ENCODE measurements at places on chromosomes 1 and 21.

- DNase-seq, result no peak
Observed at GRCh38 chr1:3922201-3922725, 22.2 kb upstream of the C1orf174 start.

GRCh38 chr1:152967201-152967600 lies 3.2 kb upstream of the SPRR4 start:
- no peak for DNase-seq

DNA sequence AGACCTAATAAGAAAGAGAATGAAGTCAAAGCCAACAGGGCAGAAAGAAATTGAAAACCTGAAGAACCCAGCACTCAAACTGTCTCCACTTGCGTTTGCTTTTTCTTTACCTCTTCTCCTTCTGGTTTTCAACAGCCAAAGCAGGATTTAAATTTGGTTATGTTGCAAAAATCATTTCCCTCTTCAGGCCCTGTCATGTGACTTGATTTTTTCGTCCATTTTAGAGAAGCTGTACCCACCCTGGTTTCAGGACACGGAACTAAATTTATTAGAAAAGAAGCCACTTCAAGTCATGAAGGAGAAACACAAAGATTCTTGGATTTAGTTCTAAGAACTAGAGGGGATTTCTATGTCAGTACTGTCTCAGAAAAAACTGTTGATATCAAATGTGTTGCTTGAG lies 1.0 kb upstream of the SYNJ1 start:
- no peak for DNase-seq

- no peak for DNase-seq
Observed at GRCh38 chr1:11925938-11926292, 312 bp downstream of the KIAA2013 start.

GRCh38 chr21:41848533-41848932 lies 30.6 kb downstream of the PRDM15 start:
- no peak for DNase-seq

DNA sequence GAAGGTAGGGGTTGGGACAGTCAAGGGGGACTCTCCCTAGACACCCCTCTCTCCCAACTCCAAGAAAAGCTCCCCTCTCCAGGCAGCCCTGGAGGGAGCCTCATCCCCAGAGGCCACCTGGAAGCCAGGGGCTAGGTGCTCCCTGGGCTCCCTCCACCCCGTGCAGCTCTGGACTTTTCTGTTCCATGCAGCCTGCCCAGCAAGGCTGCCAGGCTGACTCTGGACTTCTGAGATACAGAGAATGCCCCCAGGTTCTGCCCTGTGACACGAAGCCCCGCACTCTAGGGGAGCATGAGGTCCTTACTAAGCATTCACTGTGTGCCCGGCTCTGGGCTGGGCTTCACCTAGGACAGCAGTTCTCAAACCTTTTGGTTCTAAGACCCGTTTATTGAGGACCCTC lies 10.2 kb downstream of the SYT2 start:
- DNase-seq, result no peak

DNA sequence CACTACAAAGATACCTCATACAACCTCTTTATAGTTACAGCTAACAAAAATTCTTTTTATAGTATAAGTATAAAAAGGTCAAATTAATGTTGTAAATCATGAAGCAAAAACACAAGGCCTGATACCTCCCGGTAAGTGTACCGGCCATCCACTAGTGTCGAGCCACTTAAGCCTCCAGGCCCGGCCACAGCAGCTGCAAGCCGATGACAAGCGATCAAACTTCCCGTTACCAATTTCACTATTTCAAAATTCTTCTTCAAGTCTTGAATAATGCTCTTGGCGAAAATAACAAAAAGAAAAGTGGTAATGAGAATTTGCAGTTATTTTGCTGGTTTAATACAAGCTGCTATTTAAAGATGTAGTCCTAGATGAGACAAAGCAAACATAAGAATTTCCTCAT lies 67.6 kb downstream of the USP24 start:
- DNase-seq, result no peak

- no peak for DNase-seq
Observed at GRCh38 chr21:17660452-17660851, 47.8 kb upstream of the BTG3 start.

GRCh38 chr1:17122521-17123164 lies 3.4 kb upstream of the PADI2 start:
- peak; percentile 67 for DNase-seq

DNA sequence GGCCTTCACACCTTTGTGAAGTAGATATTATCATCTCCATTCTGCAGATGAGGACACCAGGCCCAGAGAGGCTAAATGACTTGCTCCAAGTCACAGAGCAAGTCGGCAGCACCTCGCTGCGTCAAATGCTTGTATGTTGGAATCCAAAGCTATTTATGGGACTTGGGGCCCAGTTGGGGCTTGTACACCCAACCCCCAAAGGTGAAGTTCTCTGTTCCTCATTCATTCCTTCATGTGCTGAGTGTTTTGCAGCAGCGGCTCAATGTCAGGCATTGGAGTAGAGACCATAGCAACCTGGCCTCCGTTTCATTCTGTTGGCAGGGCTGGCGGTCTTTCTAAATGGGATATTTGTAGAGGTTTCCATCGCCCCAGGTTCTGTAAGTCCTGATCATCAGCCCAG lies 113.4 kb upstream of the SLC25A33 start:
- DNase-seq, result no peak

DNA sequence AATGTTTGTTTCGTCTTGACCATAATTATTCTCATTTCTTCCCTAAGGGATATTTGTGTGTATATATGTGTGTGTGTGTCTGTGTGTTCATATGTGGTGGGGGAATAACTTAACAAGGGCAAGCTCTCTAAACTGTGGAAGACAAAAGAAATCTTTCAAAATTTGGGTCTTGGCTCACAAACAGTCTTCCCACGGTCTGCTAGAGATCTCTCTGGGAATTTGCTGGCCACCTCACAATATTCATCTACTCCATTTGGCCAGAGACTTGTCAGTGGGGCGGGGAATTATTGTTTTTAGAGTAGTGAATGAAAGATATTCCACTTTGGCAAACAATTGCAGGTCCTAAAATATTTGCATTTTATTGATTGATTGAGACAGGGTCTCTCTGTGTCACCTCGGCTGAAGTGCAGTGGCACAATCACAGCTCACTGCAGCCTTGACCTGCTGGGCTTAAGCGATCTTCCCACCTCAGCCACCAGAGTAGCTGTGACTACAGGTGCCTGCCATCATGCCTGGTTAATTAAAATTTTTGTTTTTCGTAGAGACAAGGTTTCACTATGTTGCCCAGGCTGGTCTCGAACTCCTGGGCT lies 8.0 kb upstream of the EIF2B3 start:
- no peak for DNase-seq

DNA sequence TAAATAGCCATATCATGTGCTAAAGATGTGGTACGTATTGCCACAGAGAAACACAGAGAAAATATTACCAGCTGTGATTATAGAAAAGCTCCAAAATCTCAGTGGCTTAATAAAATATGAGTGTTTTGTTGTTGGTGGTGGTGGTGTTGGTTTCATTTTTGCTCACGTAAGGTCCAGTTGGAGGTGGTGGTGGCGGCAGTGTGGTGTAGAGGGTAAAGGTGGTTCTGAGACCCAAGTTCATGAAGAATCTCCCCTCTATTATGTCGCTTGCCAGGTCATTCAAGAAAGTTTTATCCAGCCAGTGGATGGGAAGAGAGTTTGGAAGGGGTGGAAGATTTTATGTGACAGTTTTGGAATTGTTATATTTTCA lies 217.6 kb upstream of the SAMSN1 start:
- DNase-seq, result no peak

GRCh38 chr1:65494671-65495070 lies 74.2 kb downstream of the LEPR start:
- no peak for DNase-seq

GRCh38 chr1:34470401-34470800 lies 284.4 kb upstream of the GJB5 start:
- no peak for DNase-seq

DNA sequence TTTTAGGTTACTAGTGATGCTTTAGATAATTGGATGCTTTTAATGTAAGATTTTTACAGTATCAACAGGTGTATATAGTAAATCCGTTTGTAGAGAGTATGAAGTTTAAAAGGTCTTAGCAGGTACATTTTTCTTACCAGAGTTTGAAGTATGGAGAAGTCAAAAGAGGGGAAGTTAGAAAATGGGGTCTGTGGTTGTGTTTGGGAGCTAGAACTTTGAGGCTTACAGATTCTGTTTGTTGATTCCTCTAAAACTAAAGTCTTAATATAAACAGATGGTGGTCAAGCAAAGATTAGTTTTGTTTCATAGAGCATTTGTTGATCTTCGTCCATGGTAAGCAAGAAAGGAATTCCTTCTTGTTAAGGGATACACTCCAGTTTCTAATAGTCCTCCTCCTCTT lies 35.8 kb downstream of the CDC42 start:
- no peak for DNase-seq

- peak; percentile 99 for DNase-seq
Observed at GRCh38 chr1:156504821-156505678, 4.5 kb upstream of the MEF2D start.

DNA sequence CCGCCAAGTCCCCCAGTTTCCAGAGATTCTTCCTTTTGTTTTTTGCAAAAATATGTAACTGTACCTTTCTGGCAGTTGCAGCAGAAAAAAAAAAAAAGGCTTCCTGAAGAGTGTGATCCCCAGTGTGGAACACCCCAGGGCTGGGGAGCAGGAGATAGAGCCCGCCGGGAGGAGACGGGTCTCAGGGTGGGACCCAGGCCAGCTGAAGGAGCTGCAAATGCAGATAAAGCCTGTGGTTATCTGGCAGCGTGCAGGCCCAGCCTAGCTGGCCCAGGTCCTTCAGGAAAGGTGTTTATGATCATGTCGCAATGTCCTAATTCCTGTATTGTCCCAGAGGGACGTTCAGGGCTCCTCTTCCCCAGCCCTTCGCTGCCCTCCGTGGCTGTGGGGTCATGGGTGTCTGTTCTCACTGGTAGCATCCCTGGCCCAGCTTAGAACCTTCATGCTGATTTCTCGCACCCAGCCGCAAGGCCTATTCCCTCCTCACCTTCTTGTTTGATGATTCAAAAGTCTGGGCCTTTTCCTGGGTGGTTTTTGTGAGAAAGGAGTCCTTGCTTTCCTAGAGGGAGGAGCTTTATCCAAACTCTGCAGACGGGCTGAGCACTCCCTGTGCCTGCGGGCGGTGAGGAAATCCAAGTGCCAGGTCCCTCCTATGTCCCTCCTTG lies 26.2 kb downstream of the RNF187 start:
- no peak for DNase-seq

GRCh38 chr1:209659909-209660308 lies 7.7 kb upstream of the LAMB3 start:
- peak; percentile 44 for DNase-seq

DNA sequence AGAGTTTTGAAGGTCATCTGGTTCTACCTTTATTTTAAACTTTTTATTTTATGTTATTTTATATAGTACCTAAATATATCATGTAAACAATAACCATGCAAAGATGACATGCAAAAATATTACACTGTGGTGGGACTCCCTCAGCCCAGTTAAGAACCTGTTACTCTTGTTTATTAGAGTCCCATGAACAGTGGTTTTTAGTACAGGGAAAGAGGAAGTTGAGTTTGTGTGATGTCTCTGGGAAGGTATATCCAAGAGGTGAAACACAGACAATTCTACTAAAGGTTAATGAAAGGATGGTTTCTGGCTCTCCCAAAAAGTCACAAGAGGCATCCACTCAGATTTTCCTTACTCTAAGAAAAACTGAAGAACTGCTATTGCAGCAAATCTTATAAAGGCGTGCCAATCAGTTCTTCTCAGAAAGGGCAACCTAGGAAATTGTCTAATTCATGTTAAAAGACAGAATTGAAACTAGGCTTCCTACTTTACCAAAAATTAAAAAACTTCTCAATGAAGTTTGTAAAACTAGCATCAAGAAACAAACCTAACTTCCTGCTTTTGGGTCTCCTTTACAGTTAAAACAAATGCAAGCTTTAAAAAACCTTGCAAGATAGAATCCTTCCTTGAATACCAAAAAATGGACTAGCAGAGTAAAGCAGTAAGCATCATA lies 19.9 kb downstream of the GFI1 start:
- no peak for DNase-seq

- DNase-seq, result no peak
Observed at GRCh38 chr1:63991685-63992084, 211.7 kb upstream of the UBE2U start.

DNA sequence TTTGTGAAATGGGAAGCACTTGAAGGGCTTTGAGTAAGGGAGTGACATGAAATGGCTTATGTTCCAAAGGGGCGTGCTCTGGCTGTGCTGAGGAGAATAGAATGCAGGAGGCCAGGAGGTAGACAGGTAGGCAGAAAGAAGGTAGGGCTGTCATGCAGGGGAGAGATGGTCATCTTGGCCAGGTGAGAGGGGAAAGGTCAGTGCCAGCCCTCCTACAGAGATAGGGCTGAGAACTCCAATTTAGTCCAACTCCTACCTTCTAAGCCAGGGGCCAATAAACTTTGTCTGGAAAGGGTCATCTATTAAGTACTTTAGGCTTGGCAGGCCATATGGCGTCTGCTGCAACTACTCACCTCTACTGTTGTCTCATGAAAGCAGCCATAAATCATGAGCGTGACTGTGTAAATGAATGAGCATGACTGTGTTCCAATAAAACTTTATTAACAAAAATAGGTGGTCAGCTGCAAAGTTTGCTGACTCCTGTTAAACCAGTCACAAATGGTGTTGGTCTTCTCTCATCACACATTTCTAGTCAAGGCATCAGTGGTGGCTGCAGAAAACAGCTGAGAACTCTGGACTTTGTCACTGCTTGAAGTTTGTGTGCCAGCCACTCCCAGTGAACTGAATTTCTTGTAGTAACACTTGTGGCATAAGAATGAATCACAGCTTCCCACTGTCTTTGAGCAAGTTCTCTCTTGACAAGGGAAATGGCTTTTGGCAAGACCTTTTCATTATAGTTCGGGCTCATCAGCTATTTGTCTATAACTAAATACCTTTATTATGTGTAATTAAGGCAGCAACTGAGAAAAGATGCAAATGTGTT lies 32.0 kb upstream of the CD2 start:
- no peak for DNase-seq

DNA sequence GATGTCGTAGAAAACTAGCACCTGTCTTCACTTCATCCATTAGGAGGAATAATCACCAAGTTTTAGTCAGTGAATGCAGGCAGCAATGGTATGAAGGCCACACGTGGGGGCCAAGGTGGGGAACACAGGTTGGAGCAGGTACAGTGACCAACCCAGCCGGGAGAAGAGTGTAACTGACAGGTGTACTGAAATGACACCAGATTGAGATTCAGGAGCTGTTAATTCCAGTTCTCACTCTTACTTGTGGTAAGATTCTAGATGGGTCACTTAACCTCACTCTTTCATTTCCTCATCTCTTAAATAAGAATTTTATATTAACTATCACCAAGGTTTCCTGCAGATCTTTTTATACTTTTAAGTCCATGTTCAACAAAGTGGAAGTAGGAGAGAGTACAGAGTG lies 206.2 kb upstream of the PTBP2 start:
- DNase-seq, result no peak

Data from kidney capillary endothelial cell (primary cell).